ENCODE measurements at places on chromosomes 1 and 21. TPM values are rescaled to one million over a fixed set of nuclear protein-coding genes. Genes with fewer than 3 reads are reported as not detected.

HSD11B1 gene
- total RNA-seq: not detected

DNA sequence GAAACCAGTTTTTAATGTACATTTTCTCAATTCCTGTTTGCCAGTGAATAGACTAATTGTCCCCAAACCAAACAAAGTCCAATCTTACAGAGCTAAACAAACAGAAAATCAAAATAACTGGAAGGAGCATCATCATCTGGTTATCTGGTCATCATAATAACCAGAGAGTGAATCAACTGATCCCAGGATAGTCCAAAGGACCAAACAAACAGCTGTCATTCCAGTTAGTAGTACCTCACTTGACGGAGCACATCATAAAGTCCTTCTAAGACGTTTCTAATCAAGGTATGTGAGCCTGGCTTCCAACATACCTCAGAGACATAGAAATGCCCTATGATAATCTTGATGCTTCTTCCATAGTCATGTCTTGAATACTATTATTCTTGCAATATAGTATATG lies 240.5 kb downstream of the LTN1 start:
- DNase-seq: no peak

RAB25 gene
- total RNA-seq: not detected

DLGAP3 gene
- not detected for total RNA-seq

TGFB2 gene
- total RNA-seq: 21.8 TPM

DNA sequence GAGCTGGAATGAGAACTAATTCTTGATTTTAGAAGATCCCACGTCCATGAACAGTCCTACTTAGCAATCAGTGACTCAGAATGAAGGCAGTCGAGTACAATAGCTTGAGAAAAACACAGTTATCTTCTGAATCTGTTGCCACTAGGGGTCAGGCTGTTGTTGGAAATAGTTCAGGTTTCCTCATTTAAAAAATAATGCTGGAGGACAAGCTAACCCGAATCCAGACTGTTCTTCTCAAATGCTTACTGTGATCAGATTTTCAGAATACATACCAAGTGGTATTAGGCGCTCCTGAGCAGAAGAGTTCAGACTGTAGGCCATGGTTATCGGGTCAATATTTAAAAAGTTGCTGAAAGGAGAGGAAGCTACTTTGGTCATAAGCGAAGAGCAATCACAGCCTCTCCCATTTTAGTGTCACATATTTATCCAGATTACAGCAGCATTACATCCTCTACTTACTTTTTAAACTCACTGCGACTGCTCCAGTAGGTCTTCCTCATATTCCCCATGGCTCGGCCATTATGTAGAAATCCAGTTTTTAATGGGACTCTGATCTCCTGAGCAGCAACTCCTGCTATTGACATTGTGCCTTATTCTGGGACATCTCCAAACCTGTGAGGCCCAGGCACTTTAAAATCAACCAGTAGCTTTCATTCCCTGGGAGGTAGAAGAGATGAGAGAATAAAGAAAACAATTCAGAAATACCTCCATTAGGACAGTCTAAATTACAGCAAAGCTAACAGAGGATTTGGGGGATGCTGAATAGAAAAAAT lies 10.9 kb downstream of the ERRFI1 start:
- DNase-seq: peak; percentile 71

CHI3L1 gene
- not detected for total RNA-seq

- no peak for DNase-seq
These were observed 96.1 kb downstream of the TRABD2B start for GRCh38 chr1:47901001-47901575.

DNA sequence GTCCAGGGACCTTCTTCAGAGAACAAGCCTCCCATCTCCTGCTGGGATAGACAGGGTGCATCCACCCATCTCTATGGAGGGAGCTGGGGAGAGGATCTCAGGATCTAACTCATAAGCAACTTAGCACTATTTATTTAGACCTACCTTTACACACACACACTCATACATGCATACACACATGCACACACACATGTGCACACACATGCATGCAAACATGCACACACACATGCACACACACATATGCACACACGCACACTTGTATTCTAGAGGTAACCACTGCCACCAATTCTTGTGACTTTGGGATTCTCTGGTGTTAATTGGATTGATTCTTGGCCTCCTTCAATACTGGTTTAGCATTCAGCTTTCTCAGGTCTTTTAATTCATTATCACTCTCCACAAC lies 9.8 kb downstream of the MT1HL1 start:
- DNase-seq: no peak

DNA sequence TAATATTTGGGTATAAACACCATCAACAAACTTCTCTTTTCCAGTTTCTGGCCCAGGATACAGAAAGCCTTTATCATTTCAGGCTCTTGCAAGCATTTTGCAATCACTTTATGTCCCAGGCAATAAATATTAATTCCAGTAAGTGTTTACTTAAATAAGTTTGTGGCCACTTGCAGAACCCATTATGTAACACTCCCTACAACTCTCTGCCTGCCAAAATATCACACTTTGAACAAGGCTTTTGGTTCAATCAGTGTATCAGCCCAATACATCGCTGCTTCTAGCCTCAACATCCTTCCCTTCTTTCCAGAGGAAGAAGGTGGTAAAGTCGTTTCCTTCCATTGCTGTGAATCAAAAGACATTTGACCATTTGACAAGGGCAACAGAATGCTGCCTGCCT lies 203.0 kb upstream of the USP25 start:
- no peak for DNase-seq

- no peak for DNase-seq
These were observed 132.2 kb downstream of the PTGER3 start for GRCh38 chr1:70915258-70916033.

- DNase-seq: no peak
These were observed 34.8 kb upstream of the CACYBP start for GRCh38 chr1:174964972-174965361.

DNA sequence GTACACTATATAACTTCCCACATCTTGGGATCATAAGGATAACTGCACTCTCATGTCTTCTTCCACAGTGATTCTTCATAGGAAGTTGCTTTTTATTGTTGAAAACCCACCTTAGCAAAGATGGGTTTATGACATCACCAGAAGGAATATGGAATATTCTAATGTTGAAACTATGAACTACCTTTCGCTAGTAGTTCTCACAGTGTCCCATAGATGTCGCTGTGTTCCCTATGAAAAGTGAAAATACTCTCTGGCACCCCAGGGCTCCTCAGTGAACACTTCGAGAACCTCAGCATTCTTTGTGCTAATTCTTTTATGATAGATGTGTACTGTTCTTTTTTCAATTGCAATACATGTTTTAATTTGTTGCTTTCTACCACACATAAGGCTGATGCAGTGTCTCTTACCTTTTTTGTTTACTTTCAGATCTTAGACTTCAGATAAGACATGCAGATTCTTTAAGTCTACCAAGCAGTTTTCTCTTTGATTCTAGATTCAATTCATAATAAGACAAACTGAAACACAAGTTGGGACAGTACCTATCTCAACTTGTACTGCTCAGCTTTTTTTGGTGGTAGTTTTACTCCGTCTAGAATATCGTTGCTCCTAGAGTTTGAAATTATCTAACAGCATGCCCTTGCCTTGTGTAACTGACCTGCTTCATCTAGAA lies 90.8 kb downstream of the GTF2B start:
- DNase-seq: peak; percentile 21

OR6N1 gene
- total RNA-seq: not detected

DNA sequence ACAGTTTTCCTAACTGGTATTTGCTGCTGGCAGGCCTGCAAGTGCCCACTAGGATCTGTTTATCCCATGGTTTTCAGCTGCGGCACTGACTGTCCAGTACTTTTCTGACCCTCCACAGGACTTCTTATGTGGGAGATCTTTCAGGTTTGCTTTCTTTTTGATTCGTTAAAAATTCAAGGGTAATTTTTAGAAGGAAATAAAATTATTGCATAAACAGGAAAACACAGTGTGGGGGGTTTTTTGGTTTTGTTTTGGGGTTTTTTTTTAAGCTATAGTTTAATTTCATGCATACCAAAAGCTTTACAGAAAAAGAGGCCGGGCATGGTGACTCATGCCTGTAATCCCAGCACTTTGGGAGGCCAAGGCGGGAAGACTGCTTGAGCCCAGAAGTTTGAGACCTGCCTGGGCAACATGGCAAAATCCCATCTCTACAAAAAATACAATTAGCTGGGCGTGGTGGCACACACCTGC lies 3.6 kb downstream of the NIBAN1 start:
- no peak for DNase-seq

Data from Caki2 (cell line).